ENCODE measurements at places on chromosomes 3 and 15.

GRCh38 chr3:141681390-141681780, 56.7 kb upstream of the RNF7 start:
- no peak for DNase-seq

GRCh38 chr15:81507831-81508230, 133.8 kb upstream of the TMC3 start:
- no peak for DNase-seq

DNA sequence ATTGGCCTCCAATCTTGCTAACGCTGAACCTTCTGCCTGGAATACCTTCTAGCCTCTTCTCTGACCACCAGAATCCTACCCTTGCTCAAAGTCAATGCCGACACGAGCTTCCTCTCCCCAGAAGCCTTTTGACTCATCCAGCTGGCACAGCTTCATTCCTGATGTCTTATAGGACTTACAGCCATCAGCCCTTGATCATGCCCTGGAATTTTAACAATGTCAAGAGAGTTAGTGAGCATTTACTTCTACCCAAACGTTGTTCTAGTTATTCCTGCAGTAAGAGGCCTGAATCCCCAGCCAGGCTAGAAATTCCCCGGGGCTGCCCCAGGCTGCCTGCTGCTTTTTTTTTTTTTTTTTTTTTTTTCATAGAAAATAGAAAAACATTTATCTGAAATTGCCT, 3.9 kb downstream of the CYP1A2 start:
- peak; percentile 24 for DNase-seq

- no peak for DNase-seq
Observed at GRCh38 chr3:154161806-154162205, 40.6 kb downstream of the ARHGEF26 start.

DNA sequence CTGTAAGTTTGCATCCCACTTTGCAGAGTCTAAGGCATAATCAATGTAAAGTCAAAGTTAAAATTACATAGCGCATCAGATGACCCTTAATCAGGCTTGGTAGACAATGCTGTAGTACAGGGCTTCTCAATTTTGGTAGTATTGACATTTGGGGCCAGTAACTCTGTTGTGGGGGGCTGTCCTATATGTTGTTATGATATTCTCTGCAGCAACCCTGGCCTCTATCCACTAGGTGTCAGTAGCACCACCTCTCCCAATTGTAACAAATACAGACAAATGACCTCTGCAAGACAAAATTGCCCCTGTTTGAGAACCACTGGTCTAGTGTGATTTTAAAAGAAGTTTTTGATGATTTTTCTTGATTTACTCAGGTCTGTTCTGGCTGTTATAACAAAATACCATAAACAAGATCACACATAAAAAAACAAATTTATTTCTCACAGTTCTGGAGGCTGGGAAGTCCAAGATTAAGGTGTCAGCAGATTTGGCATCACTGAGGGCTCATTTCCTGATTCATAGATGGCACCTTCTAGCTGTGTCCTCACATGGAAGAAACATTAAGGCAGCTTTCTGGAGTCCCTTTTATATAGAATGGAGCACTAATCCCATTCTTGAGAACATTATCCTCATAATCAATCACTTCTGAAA, 37.6 kb upstream of the SLC9A9 start:
- no peak for DNase-seq

DNA sequence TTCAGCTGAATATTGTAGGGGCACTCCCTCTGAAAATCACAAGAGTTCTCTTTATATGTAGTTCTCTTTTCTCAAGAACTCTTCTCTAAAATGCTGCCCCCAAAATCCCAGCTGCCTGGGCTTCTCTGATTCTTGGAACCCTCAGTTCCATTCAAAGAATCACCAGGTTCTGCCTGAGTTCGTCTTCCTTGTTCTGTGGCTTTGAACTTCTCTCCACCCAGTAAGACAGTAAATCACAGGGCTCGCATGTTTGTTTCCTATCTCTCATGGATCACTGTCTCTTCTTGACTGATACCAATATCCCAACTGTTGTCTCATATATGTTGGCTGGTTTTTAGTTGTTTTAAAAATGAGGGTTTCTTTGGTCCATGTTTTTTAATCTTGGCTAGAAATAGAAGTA, 359.5 kb upstream of the CBLB start:
- no peak for DNase-seq

DNA sequence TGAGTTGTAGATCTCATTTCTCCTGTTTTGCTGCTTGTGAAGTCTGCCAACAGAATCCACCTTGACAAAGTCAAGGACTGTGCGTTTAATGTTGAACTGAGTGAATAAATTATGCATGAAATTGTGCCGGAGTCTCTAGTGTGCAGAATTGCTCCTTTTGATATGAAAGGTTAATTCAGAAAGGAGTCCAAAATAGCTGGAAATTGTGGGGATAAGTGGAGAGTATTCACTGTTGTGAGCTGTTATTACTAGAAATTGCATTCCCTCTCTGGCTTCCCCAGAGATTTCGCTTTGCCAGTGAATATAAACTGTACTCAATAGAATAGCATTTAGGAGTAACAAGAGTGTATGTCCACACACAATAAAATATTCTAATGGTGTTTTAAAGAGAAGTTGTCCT, 43.1 kb downstream of the SAMMSON start:
- no peak for DNase-seq

DNA sequence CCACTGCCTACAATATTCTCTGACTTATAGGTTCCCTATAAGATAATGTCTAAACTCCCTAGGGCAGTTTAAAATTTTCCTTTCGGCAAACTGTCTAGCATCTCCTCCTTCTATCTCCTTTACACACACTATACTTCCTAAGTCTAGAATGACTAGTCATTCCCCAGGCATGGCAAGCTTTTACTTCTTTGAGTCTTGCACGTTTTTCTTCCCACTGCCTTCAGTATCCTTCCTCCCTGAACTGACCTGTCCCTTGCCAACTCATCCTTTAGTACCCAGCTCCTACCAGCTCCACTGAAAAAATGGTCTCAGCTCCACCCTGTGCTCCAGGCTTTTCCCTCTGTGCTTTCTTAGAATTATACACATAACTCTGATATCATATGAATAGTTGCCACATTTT, 93.8 kb upstream of the KBTBD8 start:
- no peak for DNase-seq

DNA sequence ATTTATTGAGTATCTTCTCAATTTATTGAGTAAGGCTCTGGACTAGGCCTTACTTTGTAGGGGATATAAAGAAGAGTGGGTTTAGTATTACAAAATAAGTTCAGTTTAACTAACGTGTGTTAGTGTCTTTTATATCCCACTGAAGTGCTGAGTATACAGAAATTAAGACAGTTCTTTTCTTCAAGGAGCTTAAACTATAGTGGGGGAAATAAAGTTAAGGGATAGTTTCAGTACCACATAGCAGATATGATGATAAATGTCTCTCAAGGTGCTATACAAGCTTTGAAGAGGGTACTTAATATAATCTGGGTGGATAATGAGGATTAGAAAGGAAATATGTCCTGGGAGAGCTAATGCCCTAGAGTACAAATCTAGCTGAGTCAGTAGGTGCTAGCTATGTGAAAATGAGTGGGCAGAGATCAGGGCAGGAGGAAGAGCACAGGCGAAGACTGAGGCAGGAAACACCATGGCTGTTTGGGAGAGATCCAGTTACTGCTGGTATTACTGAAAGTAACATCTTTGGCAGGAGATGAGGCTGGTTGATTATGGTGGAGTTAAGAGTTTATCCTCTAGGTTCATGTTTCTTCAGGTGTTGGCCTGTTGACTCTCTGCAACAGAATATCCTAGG, 46.0 kb downstream of the TEX9 start:
- no peak for DNase-seq

DNA sequence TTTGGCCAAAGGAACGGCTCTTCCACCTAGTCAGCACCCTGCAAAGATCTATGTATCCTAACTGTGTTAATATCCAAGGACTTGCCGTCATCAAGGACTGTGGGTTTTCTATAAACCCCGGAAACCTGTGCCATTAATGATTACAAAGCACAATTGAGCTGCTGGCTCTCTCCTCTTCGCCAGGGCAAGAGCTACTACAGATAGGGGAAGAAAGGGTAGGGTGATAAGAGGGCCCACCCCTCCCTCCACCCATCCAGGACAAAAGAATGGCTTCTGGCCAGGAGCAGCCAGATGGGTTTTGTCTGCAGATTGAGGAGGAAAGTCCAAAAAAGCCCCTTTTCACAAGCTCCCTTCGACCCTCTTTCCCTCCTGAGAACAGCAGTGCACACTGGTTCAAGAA, 9.9 kb downstream of the RFT1 start:
- no peak for DNase-seq

DNA sequence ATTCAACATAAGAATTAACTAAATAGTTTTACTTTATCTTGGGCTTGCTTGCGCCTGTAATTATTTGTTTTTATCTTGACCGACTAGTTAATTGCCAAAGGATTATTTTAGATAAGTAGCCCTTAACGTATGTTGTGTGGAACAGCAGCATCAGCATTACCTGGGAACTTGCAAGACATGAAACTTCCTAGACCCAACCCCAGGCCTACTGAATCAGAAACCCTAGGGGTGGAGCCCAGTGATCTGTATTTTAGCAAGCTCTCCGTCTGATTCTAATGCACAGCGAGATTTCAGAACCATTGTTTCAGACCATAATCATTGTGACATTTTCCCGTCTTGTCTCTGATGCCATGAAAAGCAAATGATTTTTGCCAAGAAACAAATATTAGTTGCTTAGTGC, 31.1 kb downstream of the FILIP1L start:
- no peak for DNase-seq

DNA sequence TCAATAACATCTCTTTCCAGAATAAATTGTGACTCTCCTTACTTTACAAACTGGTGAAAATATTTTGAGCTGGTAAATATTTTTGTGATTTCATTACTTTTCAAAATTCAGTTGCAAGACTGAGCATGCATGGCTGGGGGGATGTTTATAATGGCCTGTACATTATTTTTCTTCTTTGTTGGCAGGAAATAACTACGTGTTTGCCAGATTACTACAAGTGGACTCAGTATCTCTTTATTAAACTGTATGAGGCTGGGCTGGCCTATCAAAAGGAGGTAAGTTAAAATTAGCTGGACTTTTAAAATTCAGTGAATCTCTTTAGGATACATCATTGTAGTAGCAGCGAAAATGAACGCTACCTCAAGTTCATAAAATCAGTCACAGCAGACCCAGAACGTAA, 58.3 kb downstream of the LARS2 start:
- DNase-seq, result no peak

DNA sequence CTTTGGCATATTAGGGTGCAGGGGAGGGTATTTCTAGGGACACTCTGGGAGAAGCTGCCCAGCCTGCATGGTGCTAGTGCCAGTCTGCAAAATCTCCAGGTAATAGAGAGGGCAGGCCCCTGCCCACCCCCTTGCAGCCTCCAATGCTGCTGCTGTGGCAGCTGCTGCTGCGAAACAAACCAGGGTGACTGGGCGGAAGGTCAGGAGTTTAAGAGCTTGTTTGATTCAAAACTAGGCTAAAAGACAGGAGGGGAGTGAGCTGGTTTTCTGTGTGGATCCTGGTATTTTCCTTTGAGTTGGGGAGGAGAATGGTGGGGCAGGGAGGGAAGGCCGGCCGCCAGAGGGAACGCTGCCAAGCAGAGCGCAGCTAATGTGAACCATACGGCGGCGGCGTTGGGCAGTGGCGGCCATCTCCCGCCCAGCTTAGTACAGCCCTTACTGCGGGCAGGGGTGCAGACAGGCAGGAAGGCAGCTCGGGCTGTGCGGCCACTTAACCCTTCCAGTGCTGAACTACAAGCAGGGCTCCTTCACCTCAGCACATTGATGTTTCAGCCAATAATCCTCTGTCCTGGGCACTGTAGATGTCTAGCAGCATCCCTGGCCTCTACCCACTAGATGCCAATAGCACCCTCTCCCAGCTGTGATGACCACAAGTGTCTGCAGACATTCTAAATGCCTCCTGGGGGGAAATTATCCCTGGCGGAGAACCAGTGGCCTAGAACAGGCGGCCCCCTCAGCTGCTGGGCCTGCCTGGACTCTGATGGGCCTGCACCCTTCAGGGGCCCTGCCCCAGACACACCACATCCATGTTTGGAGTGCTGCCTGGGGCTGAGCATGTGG, 125.7 kb downstream of the EEFSEC start:
- DNase-seq, result peak; percentile 62

DNA sequence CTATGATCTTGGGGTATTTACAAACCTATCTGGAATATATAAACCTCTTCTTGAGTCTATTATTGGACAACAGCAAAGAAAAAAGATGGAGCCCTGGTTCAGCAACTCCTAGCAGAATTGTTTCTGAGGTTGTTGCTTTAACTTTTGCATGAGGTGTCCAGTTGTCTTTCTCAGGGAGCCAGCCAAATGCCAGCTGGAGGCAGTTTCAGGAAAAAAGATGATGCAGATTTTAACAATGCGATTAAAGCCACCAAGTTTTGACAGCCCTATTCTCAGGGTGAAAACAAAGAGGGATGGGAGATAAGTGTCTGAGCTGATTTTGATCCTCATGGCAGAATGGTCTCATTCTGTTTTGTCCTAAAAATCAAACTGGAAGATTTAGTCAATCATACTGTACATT, 181.6 kb upstream of the RASGRP1 start:
- DNase-seq, result no peak

DNA sequence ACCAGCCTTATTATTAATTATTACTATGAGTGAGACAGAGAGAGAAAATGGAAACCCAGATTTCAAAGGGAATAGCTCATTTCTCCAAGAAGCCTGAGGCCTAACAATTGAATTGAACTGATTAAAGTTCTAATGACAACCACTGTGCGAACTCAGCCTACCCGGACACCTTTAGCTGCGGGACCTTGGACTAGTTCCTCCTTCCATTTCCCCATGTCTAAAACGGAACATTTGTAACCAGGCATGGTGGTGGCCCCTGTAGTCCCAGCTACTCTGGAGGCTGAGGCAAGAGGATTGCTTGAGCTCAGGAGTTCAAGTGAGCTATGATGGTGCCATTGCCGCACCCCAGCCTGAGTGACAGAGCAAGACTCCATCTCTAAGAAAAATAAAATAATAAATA, 16.4 kb upstream of the RTP2 start:
- DNase-seq, result no peak

- DNase-seq, result no peak
Observed at GRCh38 chr3:121075191-121075590, 167.2 kb downstream of the STXBP5L start.

- no peak for DNase-seq
Observed at GRCh38 chr3:57230006-57230405, 2.5 kb downstream of the APPL1 start.

DNA sequence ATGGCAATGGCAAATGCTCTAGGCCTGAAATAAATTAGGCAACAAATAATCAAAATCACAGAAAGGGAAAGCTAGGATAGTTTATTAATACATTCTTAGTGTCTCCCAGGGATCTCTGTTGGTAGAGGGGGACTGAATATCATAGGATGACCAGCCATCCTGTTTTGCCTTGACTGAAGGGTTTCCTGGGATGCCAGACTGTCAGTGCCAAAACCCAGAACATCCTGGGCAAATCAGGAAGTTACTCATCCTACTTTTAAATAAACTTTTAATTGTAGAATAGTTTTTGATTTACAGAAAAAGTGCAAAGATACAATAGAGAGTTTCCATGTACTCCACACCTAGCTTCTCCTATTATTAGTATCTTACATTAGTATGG, 21.8 kb upstream of the SIAH2 start:
- no peak for DNase-seq

DNA sequence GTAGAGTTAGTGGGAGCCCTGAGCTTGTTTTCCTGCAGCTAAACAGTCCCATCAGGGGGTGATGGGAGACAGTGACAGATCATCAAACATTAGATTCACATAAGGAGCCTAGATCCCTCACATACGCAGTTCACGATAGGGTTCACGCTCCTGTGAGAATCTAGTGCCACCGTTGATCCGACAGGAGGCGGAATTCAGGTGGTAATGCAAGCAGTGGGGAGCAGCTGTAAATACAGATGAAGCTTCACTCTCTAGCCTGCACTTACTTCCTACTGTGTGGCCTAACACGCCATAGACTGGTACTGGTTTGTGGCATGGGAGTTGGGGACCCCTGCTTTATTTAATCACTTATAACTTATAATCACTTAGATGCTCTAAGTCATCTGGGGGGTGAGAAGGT, 179.1 kb downstream of the AKAP13 start:
- DNase-seq, result no peak

Measured in posterior cingulate gyrus (tissue), 11 donors.